ENCODE measurements at places on chromosomes 1 and 21.

GRCh38 chr1:96474985-96475743 is 246.4 kb upstream of the PTBP2 start:
- DNase-seq = no peak

- DNase-seq = no peak
These were observed 267.3 kb downstream of the LTN1 start for GRCh38 chr21:28725396-28725795.

DNA sequence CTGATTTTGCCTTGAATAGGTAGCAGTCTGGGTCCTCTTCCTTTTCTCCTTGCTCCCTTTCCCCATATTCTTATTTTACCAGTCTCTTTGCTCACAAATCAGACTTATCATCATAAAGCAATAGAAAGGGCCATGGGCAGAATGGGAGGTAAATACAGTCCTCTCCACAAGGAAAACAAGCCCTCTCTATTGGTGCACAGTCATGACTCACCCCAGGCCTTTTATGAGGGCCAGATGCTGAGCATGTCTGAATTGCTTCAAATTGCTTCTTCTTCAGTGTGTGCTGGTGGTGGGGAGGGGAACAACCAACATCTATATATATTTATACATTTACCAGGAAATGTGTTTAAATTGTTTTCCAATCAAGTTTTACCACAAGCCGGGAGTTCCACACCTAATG is 75.2 kb downstream of the GFI1 start:
- no peak for DNase-seq

- no peak for DNase-seq
These were observed 9.6 kb downstream of the FNDC7 start for GRCh38 chr1:108722292-108722691.

DNA sequence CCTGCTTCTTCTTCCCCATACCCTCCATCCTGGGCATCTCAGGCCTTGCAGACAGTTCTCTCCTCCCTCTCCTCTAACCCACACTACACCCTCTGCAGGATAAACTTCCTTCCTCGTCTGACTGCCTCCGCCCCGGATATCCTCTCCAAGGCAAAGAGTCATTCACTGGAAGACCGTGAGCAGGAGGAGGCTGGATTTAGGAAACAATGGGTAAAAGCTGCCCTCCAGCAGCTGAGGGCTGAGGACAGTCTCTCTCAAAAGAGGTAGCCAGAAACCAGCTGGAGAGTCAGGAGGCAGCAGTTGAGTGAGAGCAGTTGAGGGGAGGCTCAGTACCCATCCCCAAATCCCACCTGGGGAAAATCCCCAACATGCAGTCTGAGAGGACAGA is 1.4 kb downstream of the CSRP1 start:
- DNase-seq = no peak

DNA sequence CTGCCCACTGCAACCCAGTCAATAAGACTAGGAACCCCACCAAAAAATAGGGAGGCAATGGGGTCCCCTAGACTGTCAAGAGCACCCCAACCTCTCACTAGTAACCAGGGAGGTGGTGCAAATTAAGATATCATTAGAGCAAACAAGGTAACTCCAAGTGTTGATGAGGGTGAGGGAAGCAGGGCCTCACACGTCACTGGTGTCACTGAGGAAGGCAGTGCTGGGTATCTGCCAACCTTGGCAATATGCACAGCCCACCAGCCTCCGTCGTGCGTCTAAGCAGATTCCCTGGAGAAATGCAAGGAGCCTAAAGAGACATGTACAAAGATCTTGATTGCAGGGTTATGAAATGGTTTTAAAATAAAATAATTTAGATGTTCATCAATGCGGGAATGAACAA is 3.8 kb downstream of the UBASH3A start:
- no peak for DNase-seq

DNA sequence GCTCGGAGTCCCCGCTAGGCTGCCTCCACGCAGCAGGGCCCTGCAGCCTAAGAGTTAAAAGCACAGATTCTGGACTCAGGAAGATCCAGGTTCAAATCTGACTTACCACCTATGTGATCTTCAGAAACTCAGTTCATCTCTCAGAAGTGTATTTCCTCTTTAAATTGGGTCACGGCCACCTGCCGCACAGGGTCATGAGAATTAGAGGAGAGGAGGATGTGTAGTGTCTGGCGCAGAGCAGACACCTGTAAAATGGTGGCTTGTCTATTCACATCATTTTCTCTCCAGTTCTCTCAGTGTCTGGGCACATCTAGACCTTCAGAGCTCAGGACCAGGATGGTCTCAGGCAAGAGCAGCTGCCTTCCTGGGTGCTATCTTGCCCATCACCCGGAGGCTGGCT is 45.8 kb downstream of the PTPRF start:
- no peak for DNase-seq

GRCh38 chr1:58434181-58434580 is 112.3 kb downstream of the OMA1 start:
- no peak for DNase-seq

DNA sequence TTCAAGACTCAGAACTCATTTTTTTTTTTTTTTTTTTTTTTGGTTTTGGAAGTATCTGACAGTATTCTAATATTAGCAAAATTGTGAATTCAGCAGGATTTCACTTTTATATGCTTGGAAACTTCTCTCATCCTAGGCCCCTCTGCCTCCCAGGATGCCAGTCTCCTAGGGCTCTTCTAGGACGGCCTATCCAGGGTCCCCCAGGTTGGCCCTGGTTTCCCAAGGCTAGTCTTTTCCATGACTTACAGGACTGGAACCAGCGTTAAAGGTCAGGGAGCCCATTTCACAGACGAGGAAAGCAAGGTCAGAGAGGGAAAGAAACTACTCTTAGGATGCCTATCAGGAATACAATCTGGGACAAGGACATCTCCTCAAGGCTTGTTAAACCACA is 412.5 kb downstream of the PTPRU start:
- no peak for DNase-seq

GRCh38 chr1:68974447-68974846 is 477.6 kb upstream of the DEPDC1 start:
- no peak for DNase-seq

GRCh38 chr1:80427881-80428280 is 1372.9 kb upstream of the ADGRL2 start:
- DNase-seq = no peak

GRCh38 chr1:211828584-211829342 is 1.8 kb downstream of the LPGAT1 start:
- no peak for DNase-seq

- DNase-seq = no peak
These were observed 82.7 kb downstream of the LRRC8D start for GRCh38 chr1:89903550-89903949.

- no peak for DNase-seq
These were observed 16.6 kb upstream of the PTP4A2 start for GRCh38 chr1:31954607-31955283.

- DNase-seq = no peak
These were observed 38.4 kb upstream of the EXOSC10 start for GRCh38 chr1:11138029-11138428.

DNA sequence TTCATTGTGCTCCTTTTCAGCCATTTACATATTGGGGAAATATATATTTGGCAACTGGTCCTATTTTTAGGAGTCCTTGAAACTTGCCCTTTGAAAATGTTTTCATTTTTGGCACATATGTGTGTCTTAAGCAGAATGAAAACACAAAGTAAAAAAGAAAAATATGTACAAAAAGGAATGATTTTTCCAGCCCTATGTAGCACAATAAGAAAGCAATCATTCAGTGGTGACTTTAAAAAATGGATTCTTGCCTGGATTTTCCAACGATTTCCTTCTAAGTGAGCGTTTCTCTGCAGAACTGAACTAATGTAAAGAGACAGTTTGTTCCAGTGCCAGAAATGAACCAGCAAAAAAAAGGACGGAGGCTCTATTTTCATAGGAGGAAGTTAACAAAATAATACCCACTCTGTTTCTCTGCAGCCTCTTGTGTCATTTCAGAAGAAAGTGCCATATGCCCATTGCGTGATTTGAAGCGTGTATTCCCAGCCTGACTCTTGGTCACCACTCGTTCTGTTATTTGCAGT is 340.1 kb downstream of the SETD4 start:
- DNase-seq = no peak

DNA sequence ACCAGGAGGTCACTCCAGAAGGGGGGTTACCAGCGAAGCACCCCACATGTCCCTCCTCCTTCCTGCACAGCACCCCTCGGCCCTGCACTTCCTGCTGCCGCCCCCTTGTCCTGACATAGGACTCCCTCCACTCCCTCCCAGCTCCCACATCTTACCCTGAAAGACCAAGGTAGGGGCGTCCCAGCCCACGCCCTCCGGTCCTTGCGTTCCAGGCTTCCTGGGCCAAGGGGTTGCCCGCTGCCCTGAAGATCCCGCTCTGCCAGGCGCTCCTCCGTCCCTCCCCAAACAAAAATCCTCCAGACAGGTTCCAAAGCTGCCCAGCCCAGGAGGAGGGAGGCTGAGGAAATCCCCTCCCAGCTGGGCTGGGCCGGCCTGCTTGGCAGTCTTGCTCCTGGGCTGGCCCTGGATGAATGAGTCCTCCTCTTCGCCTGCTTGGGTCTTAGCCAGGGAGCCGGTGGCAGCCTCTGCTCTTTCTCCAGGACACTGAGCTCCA is at the start of gene RHBDL2:
Gene RHBDL2, minus strand, starts transcription at position 304 of the 493 bp plus-strand sequence. CDS start 22,618 bp downstream, outside the sequence.
- DNase-seq = no peak

GRCh38 chr1:171160639-171161354 is 24.3 kb upstream of the FMO2 start:
- no peak for DNase-seq

DNA sequence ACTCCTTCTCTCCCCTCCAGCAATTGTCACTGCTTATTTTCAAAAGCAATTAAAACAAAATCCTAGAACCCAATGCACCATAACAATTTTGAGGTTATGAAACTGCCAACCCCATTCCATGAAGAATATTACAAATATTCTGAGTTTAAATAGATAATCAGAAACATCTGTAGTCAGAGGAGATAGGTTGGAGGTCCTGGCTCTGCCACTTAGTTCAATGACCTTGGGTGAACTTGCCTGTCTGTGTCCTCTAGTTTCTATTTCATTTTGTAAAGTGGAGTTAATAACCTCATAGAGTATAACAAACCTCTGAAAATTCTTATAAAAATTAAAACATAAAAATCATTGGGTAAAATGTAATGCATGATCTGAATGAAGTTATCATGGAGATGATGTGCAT is 164.6 kb downstream of the KCTD3 start:
- DNase-seq = no peak

DNA sequence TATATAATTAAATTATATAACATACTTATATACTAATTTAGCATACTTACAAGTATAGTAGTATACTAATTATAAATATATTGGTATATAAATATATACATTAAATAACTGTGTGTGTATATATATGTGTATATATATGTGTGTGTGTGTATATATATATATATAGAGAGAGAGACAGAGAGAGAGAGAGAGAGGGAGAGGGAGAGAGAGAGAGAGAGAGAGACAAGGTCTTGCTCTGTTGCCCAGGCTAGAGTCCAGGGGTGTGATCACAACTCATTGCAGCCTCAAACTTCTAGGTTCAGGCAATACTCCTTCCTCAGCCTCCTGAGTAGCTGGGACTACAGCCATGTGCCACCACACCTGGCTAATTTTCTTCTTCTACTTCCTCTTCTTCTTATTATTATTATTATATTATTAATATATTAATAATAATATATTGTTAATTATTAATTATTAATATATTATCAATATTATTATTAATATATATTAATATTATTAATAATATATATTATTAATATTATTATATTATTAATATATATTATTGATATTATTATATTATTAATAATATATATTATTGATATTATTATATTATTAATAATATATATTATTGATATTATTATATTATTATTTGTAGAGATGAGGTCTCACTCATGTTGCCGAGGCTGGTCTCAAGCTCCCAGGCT is 185.5 kb downstream of the CRB1 start:
- DNase-seq = no peak

GRCh38 chr1:206456577-206457370 is 13.5 kb upstream of the IKBKE start:
- no peak for DNase-seq

GRCh38 chr1:9887070-9887469 is 23.0 kb downstream of the CTNNBIP1 start:
- DNase-seq = no peak

DNA sequence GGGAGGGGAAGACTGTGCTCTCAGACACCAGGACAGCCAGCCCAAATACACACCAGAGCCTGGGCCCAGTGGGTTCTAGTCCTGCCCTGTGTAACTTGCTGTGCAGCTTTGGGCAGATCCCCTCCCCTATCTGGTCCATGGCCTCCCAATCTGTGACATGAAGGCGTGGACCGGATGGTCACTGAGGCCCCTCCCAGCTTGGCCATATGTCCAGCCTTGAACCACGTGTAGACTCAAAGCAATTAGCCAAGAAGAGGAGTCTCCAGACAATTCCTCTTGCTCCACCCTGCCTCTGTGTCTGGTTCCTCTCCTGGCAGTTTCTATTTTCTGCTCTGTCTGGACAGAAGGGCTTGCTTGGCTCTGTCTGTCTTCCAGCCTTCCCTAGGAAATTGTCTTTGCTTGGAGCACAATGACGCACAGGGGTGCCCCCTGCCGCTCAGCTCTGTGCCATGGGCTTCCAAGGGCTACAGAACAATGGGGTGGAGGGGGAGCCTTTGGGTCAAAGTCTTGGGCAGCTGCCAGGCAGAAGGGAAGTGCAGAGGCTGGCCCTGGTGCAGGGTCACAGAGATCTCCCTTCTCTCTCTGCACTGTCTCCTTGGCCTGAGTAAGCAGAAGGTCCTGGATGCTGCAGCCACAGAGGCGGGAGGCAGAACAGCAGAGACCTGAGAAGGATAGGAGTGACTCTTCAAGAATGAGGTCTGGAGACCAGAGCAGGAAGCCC is 66.1 kb downstream of the TENT5C start:
- DNase-seq = no peak

GRCh38 chr1:19073311-19074186 is 117.1 kb upstream of the IFFO2 start:
- no peak for DNase-seq

GRCh38 chr1:64865105-64865757 is 101.1 kb downstream of the JAK1 start:
- no peak for DNase-seq

DNA sequence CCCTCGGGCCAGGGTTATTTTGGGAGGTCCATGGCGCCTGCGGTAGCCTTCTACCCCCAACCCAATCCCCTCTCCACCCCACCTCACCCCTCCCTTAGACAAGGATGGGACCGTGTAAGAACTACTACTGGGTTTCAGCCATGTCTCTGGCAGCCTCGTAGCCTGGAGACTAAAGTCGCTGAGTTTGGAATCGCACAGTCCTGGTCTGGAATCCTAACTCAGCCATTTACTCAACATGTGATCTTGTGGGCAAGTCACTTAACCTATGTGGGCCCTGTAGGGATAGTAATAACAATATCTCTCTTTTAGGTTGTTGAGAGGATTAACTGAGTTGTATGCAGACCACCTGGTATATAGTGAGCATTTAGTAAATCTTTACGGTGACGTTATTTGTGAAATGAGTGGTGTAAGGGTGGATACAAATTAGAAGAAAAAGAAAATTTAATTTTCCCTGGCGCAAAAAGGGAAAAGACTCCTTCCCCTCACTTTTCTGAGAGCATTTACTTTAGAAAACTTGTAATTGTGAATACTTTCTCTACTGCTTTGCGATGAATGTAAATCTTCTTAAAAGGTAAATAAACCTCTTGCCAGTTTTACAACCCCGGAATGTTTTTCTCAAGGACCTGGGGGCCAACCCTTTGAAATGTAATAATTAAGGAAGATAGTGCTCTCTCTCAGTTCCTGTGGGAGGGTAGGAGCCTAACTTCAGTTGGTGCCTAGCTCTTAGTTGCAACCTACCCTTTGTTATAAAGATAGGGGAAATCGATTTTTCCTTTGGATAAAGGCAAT is 615 bp upstream of the MRPS15 start:
- no peak for DNase-seq

- no peak for DNase-seq
These were observed 859 bp upstream of the ERMAP start for GRCh38 chr1:42815941-42816584.

GRCh38 chr1:2415801-2416208 is 3.4 kb upstream of the PEX10 start:
- no peak for DNase-seq

Data from stimulated activated CD8-positive, alpha-beta memory T cell treated with anti-CD3 and anti-CD28 coated beads, Interleukin-7, amount 100 ng/mL, for 1 hour (primary cell).